ENCODE measurements at places on chromosomes 6 and 20.
A peak's percentile ranks its signal among the peaks of the same experiment; 100 is the strongest.

DNA sequence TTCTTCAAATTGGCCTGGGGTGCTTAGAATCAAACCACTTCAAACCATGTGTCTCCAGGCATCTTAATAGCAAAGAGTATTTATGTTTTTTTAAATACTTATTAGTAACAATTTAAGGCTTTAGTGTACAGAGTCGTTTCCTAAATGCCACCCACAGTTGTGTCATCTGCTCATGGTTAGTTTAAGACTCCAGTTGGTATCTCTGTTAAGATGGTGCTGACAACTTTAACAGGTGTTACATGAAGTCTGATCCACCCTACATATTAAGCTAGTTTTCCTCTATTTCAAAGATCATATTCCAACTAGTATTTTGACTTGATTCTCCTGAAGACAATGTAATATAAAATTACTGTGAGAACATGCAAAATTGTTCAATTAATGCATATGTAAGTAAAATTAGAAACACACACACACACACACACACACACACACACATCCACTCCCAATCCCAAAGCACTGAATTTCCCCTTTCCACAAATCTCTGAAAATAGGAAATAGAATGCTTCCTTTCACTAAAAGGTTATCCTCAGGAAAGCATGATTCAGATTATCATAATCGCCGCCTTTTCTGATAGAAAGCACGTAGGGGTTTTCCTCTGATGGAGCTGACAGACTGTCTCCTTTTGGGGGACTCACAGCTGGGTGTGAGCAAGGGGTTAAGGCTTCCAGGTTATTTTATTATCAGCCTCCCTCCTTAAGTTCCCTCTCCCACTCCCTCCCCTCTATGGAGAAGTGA, 10.5 kb downstream of the CNKSR3 start:
- DNase-seq: no peak

DNA sequence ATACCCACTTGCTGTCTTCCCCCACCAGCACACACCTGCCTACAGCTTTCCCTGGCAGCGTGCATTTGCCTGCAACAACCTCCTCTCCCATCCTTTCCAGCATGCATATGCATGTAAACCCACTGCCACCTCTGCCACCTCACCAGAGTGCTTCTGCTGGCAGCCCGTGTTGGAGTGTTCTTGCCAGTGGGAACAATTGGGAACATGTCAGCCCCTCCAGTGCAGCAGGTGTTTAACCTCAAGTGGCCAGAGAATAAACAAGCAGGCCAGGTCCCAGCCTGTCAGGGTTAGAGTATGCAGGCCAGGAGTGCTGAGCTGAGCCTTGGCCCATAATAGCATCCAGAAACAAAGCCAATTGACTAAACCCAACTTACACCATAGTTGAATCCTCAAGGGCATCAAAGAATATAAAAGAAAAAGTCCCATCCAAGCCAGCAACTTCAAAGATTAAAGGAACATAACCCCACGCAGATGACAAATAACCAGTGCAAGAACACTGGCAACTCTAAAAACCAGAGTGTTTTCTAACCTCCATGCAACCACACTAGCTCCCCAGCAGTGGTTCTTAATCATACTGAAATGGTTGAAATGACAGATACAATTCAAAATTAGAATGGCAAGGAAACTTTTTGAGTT, 1212.1 kb upstream of the CITED2 start:
- DNase-seq: no peak

GRCh38 chr6:44542401-44543116, 155.1 kb downstream of the CDC5L start:
- no peak for DNase-seq

DNA sequence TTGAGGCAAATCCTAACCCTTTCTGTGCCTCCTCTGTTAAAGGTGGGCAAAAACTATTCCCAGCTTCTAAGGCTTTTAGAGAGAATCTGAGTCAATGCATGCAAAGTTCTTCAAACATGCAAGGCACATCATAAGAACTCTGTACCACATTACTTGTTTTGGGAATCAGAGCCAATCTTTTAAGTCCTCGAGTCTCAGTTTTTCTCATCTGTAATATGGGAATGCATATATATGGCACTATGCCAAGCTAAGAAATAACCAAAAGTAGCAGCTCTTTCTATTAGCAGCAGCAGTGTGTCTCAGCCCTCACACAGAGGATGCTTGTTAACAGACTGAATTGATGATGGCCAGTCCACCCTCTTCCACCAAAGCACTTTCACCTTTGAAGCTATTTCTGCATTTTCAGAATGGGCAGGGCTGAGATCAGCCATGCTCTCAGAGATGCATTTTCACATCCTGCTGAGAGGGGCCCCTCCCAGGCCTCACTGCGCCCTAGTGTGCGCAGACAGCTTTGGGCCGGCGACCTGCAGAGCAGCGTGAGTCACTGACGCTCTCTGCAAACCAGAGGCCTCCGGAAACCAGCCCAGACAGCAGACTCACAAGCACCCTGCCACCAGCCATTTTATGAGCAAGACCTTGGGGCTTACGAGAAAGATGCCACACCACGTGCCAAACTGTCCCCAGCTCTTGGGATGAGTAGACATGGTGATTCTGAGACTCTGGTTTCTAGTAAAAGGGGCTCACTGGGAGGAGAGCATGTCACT, 138.0 kb downstream of the NFATC2 start:
- DNase-seq: peak; percentile 74

- no peak for DNase-seq
These were observed at the start of gene PXDC1 for GRCh38 chr6:3751077-3751729. PXDC1 (minus strand) TSS chr6:3751713; CDS start chr6:3751531, 182 bp downstream.

GRCh38 chr20:43563429-43563828, 4.6 kb downstream of the SGK2 start:
- DNase-seq: no peak

GRCh38 chr6:140175486-140175885, 801.0 kb upstream of the CITED2 start:
- no peak for DNase-seq

DNA sequence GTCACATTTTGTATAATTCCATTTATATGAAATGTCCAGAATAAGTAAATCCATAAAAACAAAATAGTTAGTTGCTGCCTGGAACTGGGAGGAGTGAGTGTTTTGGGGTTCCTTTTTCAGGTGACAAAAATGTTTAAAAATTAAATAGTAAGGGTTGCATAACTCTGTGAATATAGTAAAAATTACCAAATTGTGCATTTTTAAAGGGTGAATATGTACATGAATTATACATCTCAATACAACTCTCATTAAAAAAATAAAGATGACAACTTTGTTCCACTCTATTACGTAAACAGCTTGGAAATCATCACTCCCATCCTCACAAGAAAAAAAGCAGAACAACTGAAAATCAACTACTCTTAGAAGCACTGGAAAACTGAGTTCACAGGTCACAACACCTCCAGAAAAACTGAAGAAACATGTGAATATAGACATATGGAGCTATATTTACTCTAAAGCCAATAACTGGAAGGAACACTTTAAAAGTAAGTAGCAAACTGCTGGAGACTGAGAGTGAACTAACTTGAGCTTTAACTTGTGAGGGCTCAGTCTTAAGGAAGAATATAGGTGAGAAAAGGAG, 40.0 kb downstream of the RANBP9 start:
- no peak for DNase-seq

DNA sequence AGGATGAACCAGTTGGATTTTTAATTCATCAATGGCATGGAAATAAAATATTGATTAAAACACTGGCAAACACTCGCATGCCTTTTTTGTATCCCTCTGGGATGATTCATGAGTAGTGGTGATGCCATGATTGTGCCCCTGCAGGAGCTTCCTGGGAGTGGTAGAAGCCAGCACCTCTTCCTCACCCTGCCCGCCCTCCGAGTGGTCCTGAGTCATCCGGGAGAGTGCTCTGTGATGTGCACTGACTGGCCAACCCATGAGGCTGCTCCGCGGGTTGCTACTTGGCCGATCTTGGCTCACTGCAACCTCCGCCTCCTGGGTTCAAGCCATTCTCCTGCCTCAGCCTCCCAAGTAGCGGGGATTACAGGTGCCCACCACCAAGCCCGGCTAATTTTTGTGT, 27.4 kb downstream of the GJA10 start:
- DNase-seq: no peak

- DNase-seq: no peak
These were observed 13.9 kb upstream of the ADGRF5 start for GRCh38 chr6:46935687-46936086.

DNA sequence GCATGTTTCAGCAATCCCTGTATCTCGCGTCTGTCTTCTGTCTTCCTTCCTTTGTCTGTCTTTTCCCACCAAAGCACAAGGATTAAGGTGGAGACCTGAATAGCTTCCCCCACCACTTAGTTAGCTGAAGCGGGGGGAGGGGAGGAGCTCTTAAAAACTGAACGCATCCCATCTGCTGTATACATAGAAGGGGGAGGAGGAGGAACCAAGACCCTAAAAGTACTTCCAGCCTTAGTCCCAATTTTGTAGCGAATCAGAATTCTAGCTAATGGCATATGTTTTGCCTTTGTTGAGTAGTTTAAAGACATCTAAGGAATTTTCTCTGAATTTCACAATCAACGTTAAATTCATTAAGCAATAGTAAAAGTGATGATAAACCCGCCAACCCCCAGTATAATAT, 47.9 kb downstream of the GNAS start:
- DNase-seq: no peak

DNA sequence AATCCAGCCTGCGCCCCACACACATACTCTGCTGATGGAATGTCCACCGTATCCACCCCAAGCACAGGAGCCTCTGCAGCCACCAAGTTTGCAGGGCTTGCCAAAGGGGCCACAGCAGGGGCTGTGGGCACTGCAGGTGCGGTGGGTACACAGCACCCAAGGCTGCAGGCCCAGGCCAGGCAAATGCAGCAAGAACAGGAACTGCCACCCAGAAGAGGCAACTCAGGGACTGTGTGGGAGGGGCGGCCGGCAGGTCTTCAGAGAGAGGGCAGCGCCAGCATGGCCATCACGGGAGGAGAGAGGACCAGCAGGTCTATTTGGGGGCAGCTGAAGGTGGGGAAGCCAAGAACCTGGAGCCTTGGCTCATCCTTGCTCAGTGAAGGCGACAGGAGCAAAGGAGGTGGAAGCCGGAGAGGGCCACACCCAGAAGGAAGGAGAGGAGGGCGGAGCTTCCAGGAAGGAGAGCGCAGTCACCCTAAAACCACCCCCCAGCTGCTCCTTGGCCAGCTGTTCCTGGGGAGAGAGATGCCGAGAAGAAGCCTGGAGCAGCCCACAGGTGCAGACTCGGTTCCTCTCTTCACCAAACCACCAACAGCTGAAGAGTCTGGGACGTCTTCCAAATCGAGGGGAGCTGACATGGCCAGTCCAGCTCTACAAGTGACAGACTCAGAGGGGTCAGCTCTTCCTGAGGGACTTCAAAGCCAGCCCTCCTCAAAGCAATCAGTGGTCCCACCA, 265.1 kb upstream of the CDYL start:
- no peak for DNase-seq

DNA sequence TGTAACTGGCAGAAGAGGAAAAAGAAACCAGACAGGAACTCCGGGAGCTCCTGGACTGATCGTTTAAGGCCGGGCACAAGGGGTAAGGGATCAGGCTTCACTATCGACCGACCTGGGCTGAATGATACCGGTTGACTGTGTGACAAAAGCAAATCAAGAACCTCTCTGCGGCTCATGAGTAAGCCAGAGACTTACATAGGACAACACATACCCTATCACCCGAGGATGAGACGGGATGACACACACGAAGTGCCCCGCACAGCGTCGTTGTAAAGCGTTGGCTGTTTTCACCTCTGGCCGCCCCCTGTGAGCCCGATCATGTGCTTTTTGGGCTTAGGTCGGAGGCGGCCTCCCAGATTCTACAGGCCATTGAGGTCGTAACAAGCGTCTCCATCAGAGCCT, 695 bp upstream of the TGIF2 start:
- no peak for DNase-seq

- DNase-seq: no peak
These were observed 10.8 kb upstream of the OR2B2 start for GRCh38 chr6:27922949-27923348.

DNA sequence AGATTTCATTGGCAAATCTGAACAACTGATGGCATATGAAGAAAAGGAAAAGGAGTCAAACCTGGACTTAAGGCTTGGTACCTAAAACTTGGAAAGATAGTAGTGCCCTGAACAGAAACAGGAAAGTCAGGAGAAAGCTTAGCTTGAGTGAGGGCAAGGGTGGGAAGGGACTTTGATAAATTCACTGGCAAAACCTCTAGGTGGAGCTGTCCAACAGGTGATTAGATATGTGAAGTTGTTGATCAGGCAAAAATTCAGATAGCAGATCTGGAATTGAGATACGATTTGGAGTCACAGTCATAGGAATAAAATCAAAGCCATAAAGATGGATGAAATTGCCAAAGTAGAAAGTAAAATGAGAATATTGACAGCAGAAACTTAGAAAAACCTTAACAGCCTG, 16.1 kb upstream of the ZNF292 start:
- no peak for DNase-seq

DNA sequence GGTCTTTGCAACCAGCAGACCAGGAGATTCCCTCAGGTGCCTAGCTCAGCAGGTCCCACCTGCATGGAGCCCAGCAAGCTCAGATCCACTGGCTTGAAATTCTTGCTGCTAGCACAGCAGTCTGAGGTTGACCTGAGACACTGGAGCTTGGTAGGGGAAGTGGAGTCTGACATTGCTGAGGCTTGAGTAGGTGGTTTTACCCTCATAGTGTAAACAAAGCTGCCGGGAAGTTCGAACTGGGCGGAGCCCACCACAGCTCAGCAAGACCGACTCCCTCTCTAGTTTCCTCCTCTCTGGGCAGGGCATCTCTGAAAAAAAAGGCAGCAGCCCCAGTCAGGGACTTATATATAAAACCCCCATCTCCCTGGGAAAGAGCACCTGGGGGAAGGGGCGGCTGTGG, 34.3 kb downstream of the PRSS35 start:
- DNase-seq: no peak

DNA sequence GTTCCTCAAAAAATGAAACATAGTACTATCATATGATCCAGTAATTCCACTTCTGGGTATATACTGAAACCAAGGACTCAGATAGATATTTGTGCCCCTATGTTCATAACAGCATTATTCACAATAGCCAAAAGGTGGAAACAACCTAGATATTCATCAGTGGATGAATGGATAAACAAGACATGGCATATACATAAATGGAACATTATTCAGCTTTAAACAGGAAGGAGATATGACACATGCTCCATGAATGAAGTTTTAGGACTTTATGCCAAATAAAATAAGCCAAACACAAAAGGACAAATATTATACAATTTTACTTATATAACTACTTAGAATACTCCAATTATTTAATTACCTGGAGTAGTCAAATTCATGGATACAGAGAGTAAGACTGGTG, 16.4 kb downstream of the PLCB1 start:
- DNase-seq: no peak

GRCh38 chr20:37316116-37316774, 26.8 kb downstream of the MANBAL start:
- no peak for DNase-seq

- no peak for DNase-seq
These were observed 244.8 kb downstream of the FARS2 start for GRCh38 chr6:5506149-5506548.
